ENCODE measurements at places on chromosomes 5 and 9.

DNA sequence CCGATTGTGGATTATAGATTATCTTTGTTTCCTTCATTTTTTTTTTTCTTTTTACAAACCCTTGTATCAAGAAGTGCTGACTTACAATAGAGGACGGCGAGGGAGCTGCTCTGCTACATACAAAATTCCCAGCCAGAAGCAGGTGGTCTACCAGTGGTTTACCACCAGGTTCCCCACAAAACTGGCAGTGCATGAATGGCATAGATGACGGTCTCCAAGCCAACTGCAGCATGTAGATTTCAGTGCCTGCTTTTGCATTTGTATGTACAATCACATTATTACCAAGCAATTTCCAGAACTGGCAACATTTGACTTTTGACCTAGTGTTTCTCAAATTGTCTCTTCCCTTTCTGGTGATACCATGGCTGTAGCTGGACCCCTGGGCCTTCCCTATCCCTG lies 84.0 kb downstream of the ACER2 start:
- DNase-seq = no peak

DNA sequence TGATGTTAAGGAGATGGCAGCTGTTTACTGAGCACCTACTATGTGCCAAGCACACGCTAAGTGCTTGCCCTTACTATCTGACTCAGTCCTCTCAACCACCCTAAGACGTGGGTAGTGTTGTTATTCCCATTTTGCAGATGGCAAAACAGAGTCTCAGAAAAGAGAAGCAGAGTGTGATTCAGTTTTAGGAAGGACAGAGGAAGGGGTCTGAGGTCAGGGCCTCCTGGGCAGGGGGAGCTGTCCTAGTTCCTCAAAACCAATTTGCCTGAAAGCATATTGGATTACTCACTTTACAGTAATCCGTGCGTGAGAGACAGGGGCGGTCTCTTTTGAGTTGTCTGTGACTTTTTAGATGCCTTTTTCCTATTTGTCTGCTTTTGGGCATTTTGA lies 23.2 kb downstream of the DNM1 start:
- DNase-seq = no peak

DNA sequence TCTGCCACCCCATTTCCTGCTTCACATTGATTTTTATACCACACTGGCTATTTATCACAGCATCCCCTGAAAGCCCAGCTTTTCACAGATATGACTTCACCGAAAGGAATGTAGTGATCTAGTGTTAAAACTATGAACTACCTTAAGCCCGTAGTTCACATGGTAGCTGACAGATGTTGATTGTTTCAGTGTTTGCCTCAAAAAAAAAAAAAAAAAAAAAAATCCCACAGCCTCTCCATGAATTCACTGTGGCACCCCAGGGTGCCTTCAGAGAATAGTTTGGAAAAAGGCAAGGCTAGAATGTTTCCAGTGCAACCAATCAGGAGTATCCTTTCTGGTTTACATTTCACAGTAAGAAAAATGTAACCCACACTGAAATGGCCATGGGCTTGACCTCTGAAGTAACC lies 37.1 kb downstream of the GLIS3 start:
- DNase-seq = no peak

DNA sequence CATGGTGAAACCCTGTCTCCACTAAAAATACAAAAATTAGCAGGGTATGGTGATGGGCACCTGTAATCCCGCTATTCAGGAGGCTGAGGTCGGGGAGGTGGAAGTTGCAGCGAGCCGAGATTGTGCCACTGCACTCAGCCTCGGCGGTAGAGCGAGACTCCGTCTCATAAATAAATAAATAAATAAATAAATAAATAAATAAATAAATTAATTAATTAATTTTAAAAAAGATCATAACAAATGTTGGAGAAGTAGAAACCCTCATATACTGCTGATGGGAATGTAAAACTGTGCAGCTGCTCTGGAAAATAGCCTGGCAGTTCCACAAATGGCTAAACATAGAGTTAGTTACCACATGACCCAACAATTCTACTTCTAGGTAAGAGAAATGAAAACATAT lies 39.3 kb downstream of the EPB41L4B start:
- no peak for DNase-seq

DNA sequence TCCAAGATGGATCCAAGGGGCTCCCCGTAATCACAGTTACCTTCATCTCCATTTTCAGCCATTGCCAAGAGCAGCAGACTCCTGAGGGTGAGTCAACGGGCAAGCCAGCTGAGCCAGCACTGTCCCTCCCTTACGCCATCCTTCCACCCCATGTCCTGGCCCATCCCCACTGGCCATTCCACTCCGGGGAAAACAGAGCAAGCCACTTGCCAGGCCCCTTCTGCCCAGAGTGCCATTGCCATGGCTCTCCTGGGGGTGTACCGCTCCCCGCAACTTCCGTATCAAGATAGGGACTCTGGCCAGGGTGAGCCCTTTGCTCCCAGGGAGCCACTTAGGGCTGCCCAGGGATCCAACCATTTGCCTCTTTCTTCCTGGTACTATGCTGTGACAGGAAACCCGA lies 48.9 kb upstream of the CDKN2AIPNL start:
- DNase-seq = no peak

DNA sequence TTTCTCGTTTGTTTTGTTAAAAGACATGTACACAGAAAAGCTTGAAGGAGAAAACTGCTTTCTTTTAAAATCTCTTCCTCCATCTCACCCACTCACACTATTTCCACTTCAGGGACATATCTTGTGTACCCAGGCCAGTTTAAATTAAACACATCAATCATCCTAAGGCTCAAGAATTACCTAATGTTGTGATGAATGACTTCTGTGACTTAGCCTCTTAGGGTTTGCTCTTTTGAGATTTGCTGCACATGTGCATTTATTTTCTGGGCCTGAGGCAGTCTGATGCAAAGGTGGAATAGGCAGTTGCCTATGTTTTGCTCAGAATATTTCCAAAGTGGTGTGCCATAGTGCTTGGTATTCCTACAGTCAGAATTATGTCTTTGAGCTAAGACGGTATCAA lies 439.9 kb upstream of the CHD1 start:
- DNase-seq = no peak

- DNase-seq = no peak
Measured at GRCh38 chr5:40321514-40321913, 358.2 kb upstream of the PTGER4 start.
